ENCODE measurements at places on chromosomes 4 and X. TPM values are rescaled to one million over a fixed set of nuclear protein-coding genes. Genes with fewer than 3 reads are reported as not detected.

ELF4 gene
- total RNA-seq: 16.9 TPM

PABPC1L2A gene
- total RNA-seq: not detected

ADH1A gene
- total RNA-seq: not detected

FATE1 gene
- total RNA-seq: not detected

TRIM75 gene
- not detected for total RNA-seq

UGT2B11 gene
- not detected for total RNA-seq

SSX4B gene
- total RNA-seq: not detected

CLRN2 gene
- not detected for total RNA-seq

SPATA4 gene
- 0.08 TPM for total RNA-seq

SMARCAD1 gene
- 14.2 TPM for total RNA-seq

SPANXD gene
- total RNA-seq: not detected

TCEAL5 gene
- not detected for total RNA-seq

DMRTC1 gene
- total RNA-seq: not detected

SLIT2 gene
- 4.1 TPM for total RNA-seq

GPRASP3 gene
- 0.62 TPM for total RNA-seq

LAMTOR3 gene
- 32.3 TPM for total RNA-seq

STPG2 gene
- not detected for total RNA-seq

NALF2 gene
- total RNA-seq: 0.08 TPM

MAOA gene
- 18.8 TPM for total RNA-seq

STAG2 gene
- total RNA-seq: 29.8 TPM

PDLIM5 gene
- total RNA-seq: 61.1 TPM

SLC26A1 gene
- not detected for total RNA-seq

CSAG3 gene
- total RNA-seq: not detected

FAM9B gene
- total RNA-seq: not detected

SYTL5 gene
- 0.04 TPM for total RNA-seq

NWD2 gene
- not detected for total RNA-seq

PDLIM3 gene
- total RNA-seq: 1.1 TPM

CSN2 gene
- total RNA-seq: not detected

TEX13B gene
- total RNA-seq: not detected

IQCM gene
- not detected for total RNA-seq

TREX2 gene
- 4.1 TPM for total RNA-seq

PCDH18 gene
- under 0.01 TPM for total RNA-seq

HTATSF1 gene
- 40.5 TPM for total RNA-seq

SRPK3 gene
- total RNA-seq: not detected

MTNR1A gene
- total RNA-seq: not detected

XAGE1B gene
- not detected for total RNA-seq

JCHAIN gene
- total RNA-seq: not detected

GJB1 gene
- total RNA-seq: not detected

FAM47B gene
- total RNA-seq: not detected

CLDN2 gene
- total RNA-seq: not detected

ARHGAP36 gene
- not detected for total RNA-seq

MAP7D2 gene
- 0.62 TPM for total RNA-seq

TXK gene
- total RNA-seq: not detected

CLDN34 gene
- not detected for total RNA-seq

GPR143 gene
- total RNA-seq: 0.08 TPM

YY2 gene
- 0.78 TPM for total RNA-seq

ODAM gene
- not detected for total RNA-seq

NAP1L3 gene
- total RNA-seq: not detected

FHIP1A gene
- 18.8 TPM for total RNA-seq

SMPX gene
- total RNA-seq: not detected

All from hair follicular keratinocyte (primary cell).